ENCODE measurements at places on chromosomes 3 and 15.

DNA sequence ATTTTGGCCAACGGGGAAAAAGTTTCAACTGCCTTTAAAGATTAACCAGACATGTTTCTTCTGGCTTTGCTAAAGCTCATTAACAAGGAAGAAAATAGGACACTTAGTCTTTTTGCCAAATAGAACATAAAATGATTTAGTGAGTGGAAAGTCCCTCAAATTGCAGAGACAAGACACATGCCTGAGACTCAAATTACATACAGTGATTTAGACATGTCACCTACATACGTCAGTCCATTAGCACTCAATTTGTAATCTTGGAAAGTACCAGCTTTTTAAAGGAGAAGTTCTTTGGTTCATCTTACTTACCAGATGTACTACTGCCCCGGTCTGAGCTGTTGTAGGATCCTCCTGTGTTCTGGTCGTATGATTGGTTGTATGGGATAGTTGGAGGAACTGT lies 1134.2 kb downstream of the ROBO1 start:
- DNase-seq, result no peak

- no peak for DNase-seq
Observed at GRCh38 chr3:98603580-98603979, 10.2 kb upstream of the CPOX start.

GRCh38 chr15:59701880-59702279 lies 12.8 kb upstream of the BNIP2 start:
- DNase-seq, result no peak

DNA sequence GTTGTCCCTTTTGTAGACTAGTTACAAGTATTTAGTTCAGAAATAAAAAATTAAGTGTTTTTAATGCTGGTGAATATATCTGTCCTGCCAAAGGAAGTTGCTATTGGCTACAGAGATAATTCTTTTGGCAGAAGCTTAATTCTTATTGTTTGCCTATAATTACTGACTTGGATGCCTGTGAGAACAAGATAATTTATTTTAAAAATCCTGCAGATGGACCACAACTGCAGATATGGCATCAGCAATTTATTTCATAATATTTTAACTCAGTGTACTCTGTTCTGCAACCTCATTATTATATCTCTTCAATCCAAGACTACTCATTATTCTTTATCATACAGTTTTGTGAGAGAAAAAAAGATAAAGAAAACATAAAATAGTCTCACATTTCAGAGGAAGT lies 789.8 kb downstream of the NAALADL2 start:
- DNase-seq, result no peak

- DNase-seq, result no peak
Observed at GRCh38 chr3:10502185-10502880, 3.1 kb downstream of the ATP2B2 start.
